ENCODE measurements at places on chromosomes 12 and 14.

DNA sequence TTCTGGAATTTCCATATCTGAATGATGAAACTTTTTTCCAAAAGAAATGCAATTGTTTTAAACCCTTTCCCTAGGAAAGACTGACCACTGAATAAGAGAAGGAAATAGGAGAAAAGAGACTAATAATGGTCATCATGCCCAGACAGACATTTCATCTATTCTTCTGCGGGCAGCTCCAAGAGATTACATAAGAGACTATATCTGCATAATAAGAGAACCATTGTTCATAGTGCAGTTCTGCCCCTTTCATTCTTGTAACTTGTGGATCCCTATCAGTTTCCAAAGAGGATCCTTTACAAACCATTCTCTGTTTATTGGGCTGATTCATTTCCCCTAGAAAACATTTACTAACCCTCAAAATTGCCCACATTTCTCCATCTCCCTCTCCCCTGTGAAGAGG lies 197.8 kb downstream of the FSCB start:
- DNase-seq = no peak

- no peak for DNase-seq
Measured at GRCh38 chr14:56247495-56248200, 129.4 kb downstream of the PELI2 start.

- DNase-seq = no peak
Measured at GRCh38 chr14:99132821-99133635, 139.0 kb downstream of the BCL11B start.

DNA sequence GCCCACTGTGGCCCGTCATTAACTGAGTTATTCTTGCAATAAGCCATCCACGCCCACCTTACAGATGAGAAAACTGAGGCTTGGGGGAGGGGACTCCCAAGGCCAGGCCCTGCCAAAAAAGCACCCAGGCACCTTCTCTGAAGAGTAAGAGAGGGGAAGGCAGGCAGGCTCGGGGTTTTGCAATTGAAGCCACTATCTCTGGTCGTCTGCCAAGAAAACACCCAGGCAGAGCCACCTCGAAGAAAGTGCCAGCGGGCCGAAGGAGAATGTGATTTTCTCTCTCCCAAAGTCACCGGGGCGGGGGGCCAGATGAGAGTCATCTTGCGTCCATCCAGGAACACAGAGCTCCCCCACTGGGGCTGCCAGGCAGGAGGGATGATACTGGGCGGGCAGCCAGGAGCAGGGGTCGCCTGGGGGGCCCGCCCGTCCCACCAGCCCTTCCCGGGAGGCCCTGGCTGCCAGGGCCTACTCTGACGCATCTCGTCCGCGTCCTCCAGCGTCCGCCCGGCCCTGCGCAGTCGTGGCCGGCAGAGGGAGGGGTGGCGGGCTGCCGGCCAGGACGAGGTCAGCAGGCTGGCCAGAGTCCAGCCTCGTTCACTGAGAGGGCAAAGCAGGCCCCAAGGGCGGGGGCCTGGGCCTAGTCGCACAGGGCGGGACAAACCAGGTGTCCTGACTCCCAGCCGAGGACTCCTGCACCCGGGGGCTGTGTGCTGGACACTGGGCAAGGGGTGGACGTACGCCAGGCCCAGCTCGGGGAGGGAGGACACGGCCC lies 74.3 kb downstream of the RFLNA start:
- DNase-seq = no peak

- DNase-seq = no peak
Measured at GRCh38 chr12:125685915-125686314, 620.7 kb downstream of the AACS start.

GRCh38 chr14:22202313-22202712 lies 386.7 kb downstream of the DAD1 start:
- DNase-seq = no peak

- DNase-seq = no peak
Measured at GRCh38 chr12:4283512-4284255, 10.1 kb downstream of the CCND2 start.

- DNase-seq = peak; percentile 73
Measured at GRCh38 chr12:53499266-53500141, at the start of gene MAP3K12. TSS of gene MAP3K12 (minus strand) at chr12:53499458. CDS start at chr12:53487391, 12,067 bp downstream.

GRCh38 chr12:113897406-113897805 lies 68.7 kb downstream of the RBM19 start:
- no peak for DNase-seq

- no peak for DNase-seq
Measured at GRCh38 chr14:55568618-55569017, 11.4 kb upstream of the KTN1 start.

GRCh38 chr12:57902478-57902969 lies 38.8 kb upstream of the ATP23 start:
- no peak for DNase-seq

GRCh38 chr14:90495357-90496276 lies 98.8 kb downstream of the CALM1 start:
- DNase-seq = no peak

GRCh38 chr12:120759591-120760348 lies 34.1 kb downstream of the ACADS start:
- DNase-seq = peak; percentile 97

GRCh38 chr12:58916921-58917511 lies 3.3 kb downstream of the LRIG3 start:
- DNase-seq = no peak
